Hindlimb muscle (tissue), 1 donor: ENCODE measurements at places on chromosomes 13 and 19. TPM values are rescaled to one million over a fixed set of nuclear protein-coding genes. Genes with fewer than 3 reads are reported as not detected.

DNA sequence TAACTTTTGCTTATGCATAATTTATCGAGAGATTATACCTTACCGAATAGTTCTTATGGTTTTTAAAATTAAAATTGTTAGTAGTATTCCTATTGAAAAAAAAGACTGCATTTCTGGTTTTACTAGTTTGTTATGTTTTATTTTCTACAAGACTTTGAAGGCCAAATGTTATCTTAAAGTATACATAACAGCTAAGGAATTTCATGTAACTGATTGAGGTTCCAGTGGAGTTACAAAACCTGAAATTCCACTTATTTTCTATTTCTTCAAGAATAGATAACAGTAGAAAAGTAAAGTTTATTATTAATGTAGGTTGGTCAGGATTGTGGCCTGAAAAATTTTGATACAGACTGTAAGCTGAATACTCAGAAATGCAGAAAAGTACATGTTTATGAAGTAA, 1216.0 kb upstream of the PCDH20 start:
- DNase-seq, result no peak

DNA sequence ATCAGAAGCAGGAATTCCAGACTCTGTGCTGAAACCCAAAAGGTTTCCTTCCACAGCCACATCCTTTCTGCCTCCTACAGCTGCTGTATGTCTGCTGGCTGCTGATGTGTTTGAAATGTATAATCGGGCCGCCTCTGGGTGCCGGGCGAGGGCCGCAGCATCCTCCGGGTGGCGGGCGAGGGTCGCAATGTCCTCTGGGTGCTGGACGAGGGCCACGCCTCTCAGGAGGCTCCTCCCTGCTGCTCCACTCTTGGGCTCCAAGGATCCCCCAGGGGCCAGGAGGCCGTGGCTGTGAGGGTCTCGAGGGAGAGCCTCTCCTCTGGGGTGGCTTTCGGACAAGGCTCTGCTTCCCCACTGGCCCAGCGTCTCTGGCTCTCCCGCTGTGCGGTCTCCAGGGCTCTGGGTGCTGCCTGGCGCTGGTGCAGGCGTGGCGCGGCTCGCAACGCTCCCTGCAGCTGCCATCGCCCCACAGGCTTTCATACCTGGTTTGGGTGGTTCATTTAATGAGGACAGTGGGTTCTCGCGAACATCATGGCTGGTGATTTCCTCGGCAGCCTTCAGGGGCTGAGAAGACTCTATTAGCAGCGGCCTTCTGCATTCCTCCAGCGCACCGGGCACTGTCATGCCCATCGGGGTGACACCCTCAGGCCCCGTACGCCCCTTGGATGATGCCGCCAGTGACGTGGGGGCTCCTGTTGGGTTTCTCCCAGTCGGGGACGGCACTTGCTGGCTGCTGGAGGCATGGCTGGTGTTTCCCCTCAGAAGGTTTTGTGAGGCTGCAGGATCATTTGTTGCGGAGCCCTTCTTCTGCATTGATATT, 41.8 kb upstream of the GRTP1 start:
- DNase-seq, result no peak

DNA sequence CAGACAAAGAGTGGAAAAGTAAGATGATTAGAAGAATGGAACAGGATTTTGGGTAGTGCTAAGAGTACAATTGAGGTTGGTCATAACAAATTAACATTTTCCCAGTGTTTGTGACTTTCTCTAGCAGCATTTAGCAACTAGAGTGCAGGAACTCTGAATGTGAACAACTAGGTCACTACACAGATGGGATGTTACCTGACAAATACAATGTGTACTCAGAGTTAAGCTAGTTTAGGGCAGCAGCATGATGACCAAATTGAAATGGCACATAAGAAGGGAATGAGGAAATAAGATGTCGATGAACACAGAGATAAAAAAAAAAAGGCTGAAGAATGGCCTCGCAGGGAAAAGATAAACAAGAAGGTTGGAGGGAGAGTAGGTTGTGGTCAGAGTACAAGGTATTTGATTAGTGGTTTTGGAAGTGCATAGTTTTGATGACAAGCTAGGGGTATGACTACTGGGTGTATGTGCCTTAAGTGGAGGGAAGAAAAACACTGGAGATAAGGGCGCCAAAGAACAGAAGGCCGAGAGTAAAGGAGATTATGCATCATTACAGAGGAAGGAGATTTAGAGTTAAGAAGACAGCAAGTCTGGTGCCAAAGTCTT, 381.1 kb downstream of the FGF14 start:
- no peak for DNase-seq

KIR3DL2 gene
- not detected for polyA plus RNA-seq
